ENCODE measurements at places on chromosomes 2 and 18.

- no peak for DNase-seq
These were observed 236.4 kb downstream of the BCL11A start for GRCh38 chr2:60317034-60317386.

DNA sequence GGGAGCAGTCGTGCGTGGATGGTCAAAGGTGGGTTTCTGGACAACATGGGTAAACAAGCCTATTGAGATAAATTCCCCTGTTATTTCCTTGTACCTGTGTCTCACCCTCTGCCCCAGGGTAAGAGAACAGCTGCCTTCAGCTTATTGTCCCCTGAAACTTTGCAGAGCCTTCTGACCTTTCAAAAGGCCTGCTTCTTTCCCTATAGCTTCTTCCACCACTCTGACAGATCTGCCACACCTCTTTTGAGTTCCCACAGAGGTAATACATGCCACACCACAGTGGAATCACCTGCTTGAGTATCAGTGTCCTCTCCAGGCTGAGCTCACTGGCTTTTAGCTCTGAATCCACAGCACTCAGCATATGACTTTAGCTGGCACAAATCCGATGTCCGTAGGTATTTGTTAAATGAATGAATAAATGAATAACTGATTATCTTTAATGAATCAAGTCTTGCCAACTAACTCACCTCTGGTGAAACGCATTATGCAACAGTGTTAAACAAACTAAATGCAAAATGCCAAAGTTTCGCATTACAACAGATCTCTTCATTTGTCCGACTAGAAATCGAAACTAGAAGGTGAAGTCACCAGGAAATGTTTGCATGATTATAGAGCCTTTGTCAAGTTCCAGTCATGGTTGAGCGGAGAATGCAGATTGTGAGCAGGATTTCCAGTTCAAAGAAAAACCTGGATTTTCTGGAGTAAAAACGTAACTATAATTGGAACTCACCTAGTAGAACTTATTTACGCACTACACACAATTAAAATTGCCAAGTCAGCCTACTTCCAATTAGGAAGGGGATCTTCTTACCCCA, 16.4 kb downstream of the DYNAP start:
- DNase-seq = peak; percentile 18

DNA sequence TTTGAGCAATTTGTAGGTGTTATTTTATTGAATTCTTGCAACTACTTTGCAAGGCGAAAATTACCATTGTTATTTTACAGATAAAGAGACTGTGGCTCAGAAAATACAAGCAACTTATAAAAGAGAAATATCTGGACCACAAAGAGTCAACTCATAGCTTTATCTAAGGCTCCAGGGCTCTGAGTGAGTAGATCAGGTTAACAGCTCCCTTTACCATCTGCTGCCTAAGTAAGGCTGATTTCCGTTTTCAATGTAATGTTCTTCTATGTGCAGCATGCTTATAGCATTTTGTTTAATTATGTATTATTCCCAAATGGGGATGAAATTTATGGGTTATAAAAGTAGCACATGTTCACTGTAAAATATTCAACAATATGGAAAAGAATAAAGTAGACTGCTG, 299.1 kb upstream of the TNP1 start:
- DNase-seq = no peak

DNA sequence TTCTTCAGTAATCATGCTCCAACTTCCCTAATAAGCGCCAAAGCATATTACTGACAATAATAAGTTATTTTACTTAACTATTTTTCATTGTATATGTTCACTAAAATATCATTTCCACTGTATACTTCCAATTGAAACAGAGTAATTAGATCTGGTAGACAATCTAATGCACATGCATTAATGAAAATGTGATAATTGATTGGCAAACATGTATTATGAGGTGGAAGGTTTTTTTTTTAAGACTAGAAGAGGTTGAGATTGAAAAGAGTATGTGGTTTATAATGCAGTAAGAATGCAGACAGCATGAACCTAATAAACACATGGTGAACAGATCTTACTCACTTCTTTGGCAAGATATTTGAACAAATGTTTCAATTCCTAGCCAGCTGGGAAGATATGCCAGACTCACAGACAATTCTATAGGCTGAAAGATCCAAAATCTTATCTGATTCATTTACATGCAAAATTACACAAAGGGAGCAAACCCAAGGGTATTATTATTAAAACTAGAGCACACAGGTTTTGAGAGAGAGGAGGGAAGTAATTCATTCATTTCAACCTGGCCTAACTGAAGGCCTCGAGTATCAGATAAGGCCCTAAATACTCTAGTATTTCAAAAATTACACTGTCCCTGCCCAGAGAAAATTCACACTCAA, 2.8 kb downstream of the NCKAP1 start:
- peak; percentile 63 for DNase-seq

- peak; percentile 69 for DNase-seq
These were observed 1.1 kb upstream of the FN1 start for GRCh38 chr2:215436705-215437565.

- no peak for DNase-seq
These were observed 96.7 kb downstream of the PMS1 start for GRCh38 chr2:189880832-189881492.

- no peak for DNase-seq
These were observed 104.9 kb downstream of the CERS6 start for GRCh38 chr2:168560817-168561499.

- DNase-seq = no peak
These were observed 6.0 kb upstream of the NEDD4L start for GRCh38 chr18:58038063-58038462.

DNA sequence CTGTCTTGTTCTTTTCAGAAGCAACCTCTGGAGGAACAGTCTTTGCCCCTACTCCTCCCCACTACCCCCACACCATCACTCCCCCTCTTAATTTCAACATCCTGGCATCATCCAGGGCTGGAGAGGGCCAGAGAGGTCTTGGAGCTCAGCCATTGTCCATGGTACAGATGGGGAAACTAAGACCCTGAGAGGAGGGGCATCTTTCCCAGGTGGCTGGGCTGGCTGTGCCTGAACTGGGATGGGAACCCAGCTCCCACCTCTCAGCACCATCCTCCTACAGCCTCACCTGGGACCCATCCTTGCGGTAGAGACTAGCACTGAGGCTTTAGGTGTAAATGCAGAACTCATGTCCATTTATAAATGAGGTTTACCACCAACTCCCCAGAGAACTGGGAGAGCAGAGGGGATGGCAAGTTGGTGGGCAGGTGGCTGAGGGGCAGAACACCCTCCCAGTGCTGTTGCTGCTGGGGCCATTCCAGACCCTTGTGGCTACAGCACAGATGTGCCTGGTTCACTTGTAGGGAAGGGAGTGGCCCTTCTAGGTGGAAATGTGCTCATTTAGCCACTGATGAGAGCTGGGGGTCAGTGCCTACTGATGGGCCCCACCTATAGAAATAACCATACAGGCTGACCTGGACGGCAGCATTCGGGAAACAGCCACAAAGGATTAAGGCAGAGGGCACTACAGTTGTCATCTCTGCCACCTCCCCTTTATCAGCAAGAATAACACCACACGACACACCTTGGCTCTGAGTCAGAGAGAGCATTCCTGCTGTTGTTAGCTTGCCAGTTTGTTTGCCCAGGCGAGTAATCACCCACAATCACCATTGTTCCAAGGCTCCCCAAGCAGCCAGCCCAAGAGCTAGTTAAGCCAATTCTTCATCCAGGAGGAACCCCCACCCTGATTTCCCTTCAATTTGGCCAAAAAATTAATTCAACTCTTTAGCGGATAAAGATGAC, 2.1 kb downstream of the MLPH start:
- no peak for DNase-seq

- peak; percentile 45 for DNase-seq
These were observed 5.2 kb downstream of the DYSF start for GRCh38 chr2:71458413-71459083.

GRCh38 chr2:148627224-148627623, 17.3 kb upstream of the EPC2 start:
- DNase-seq = no peak

DNA sequence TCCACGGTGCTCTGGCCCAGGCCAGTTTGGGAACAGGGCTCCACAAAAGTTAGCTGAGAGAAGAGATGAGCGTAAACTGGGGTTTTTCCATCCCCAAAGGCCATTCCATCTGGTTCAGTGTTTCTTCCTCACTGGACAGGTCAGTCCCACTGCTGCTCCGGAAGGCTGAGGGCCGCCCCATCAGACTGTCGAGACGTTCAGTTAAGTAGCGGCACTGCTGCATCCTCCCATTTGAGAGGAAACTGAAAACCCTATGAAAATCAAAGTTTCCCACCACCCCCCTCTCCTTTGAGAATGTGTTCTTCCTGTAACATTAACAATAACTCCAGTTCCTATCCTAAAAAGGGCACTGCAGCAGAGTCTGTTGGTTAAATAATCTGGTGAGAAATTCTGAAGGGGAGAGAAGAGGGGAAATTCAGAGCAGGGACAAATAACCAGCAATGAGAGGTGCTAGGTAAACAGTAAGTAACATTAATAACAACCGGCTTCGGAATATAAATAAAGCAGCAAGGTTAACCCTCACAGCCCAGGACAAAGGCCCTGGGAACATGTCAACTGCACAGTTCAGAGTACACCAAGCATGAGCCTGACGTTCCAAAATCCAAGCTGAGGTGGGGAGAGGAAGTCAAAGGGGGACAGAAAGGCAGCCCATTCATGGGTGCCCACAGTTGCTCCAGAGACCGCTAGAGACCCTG, 55.4 kb downstream of the UXS1 start:
- DNase-seq = no peak

GRCh38 chr2:235078914-235079472, 127.2 kb downstream of the SH3BP4 start:
- DNase-seq = no peak

DNA sequence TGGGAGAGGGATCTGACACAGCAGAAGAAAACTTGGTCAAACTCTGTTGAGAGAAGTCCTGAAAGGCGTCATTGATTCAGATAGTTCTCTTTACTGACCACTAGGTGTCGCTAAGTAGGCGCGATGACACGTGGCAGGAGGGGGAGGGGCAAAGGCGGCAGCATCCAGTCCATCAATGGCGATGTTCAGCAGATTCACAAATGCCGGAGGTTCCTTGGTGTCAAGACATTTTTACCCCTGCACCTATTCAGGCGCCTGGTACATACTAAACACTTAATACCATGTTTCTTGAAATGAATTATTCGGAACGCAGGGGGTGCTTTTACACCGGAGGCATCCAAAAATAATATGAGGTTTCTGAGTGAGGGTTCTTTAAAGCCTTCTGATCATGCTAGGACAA, 3.0 kb upstream of the PLEK start:
- peak; percentile 74 for DNase-seq

DNA sequence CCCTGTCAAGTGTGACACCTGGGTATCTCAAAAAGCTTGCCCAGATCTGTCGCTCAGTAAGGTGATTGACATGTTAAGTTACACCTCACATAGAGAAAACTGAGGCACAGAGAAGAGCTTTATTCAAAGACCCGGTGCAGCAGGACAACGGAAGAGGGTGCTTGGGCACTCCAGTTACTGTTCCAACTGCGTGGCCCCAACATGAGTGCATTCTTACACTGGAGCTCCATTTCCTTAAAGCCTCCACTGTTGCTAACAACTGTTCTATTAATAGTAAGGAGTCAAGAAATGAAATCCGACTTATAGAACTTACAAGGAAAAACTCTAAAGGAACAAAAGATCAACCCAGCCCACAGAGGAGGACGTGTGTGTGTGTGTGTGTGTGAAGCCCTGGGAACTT, 54.8 kb upstream of the REV1 start:
- no peak for DNase-seq

DNA sequence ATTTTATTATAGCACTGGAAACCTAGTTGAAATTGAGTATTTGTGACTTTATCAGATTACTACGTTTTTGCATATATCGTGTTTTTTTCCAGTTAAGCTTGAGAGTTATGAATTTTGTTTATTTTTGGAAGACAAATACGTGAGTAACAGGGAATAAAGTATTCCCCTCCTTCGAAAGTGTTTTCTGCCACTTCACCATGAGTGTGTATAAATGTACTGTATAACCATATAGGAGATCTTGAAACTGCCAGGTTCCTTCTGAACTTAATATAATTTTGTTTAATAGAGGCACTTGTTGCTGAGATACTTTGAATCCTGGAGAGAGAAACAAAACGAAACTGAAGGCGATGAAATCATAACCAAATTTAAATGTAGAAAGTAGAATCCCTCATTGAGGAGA, 1004.4 kb upstream of the ZEB2 start:
- DNase-seq = no peak

GRCh38 chr18:77039196-77040130, 93.1 kb downstream of the MBP start:
- no peak for DNase-seq

- DNase-seq = peak; percentile 99
These were observed 60.6 kb upstream of the HS6ST1 start for GRCh38 chr2:128379021-128380015.

- DNase-seq = peak; percentile 52
These were observed 7.1 kb upstream of the NAPG start for GRCh38 chr18:10518595-10519255.

DNA sequence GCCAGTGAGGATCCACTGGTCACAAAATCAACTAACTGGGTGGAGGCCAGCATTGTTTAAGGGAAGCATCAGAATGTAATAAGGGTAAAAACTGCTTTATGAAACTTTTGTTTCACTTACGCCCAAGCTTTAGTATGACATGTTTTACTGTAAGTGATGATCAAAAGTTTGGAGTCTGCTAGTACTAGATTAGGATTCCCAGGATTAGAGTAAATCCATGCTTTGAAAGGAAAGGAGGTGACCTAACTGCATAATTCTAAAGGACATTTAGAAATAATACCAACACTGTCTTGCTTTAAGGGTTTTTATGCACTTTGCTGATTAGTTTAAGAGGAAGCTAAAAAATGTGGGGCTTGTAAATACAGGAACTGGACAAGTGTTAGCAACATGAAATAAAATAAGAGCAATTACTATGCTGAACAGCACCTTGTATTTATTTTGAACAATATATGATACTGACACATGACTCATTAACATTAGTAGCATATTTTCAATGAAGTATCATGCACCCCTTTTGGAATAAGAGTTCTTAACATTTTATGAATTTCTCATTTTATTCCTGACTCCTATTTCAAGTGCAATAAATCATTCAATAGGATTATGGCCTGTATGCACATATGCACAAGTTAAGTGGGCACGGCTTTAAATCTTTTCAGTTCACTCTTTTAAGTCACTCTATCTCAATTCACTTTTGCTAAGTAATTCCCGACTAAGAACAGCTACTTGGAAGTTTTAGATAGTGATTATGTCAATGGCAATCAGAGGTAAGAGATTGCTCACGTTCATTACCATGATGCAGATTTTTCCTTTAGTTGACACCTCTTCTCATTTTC, 62.5 kb downstream of the STK39 start:
- DNase-seq = no peak

- no peak for DNase-seq
These were observed 269.0 kb downstream of the CDCA7 start for GRCh38 chr2:173623438-173624319.

DNA sequence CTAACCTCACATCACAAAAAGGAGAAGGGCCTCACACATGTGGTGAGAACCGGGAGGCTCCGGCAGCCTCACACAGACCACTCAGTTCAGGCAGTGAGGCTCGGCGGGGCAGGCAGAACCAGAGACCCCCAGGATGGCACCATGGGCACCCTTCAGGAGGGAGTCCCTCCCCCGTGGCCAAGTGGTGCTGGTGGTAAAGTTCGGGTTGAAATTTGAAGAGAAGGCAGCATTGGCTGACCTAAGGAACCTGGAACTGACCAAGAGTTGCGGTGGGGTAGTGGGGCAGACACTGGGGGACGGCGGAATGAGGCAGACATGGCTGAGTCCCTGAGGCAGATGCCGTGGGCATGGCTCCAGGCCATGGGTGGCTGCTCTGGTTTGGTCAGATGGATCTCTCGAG, 239.3 kb upstream of the MYT1L start:
- DNase-seq = no peak

- DNase-seq = no peak
These were observed 109.6 kb downstream of the APOB start for GRCh38 chr2:20934236-20934635.

GRCh38 chr18:78713069-78713468, 266.5 kb upstream of the SALL3 start:
- no peak for DNase-seq
